ENCODE measurements at places on chromosomes 5 and 9. TPM values are rescaled to one million over a fixed set of nuclear protein-coding genes. Genes with fewer than 3 reads are reported as not detected.
A peak's percentile ranks its signal among the peaks of the same experiment; 100 is the strongest.

DNA sequence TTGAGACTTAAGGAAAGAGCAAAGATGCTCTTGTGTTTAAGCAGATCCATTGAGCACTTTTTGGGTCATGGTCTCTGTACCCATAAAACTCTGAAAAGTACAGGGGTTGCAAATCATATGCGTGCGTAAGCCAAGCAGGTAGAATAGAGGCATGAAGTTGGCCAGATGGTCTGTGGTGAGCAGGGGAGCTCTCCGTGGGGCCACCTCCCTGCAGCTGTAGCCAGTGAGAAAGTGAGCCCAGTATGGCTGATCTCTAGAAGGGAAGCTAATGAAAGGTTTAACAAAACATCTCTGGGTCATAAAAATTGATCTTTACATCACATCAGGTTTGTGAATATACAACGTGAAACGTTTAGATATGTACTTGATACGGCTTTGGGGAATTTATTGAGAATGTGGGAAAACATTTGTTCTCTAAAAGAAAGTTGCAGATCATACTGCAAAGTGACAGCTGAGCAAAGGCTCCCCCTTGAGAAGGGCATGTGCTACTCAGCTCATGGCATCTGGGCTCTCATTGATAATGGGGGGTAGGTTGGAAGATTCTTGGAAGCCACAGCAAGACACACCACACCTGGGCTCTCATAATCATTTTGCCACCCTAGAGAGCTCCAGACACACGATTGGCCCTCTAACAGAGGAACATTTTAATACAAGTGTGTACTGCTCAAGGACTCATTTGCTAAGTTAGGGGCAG lies 30.6 kb downstream of the SH3GL2 start:
- H3K27ac ChIP-seq = no peak overlapping the region
- H3K36me3 ChIP-seq = no peaks in the 10 kb centered on the region
- H3K4me3 ChIP-seq = no peak overlapping the region
- DNase-seq = no peak
- no peaks in the 10 kb centered on the region for H3K4me1 ChIP-seq

Gene DBH
- total RNA-seq = not detected

Gene AHRR
- 10.7 TPM for total RNA-seq

DNA sequence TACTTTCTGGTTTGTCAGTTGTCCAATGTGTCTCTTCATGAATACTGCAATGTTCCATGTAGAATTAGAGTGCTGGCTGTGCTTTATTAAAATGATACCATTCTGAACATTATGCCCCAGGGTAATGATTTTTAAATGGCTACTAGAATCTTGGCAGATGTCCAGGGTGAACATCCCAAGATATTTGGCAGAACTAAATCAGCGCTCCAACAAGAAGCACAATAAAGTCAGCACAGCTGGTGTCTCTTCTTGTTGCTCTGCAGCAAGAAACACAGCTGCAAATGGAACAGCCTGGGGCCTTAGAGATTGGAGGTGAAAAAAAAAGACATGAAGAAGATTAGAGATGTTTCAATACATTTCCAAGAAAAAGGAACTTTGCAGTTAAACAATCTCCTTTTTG lies 248.3 kb downstream of the CDH18 start:
- no peak overlapping the region for H3K27ac ChIP-seq
- no peak overlapping the region for H3K4me3 ChIP-seq
- peaks cover 11% of the 10 kb centered on the region for H3K4me1 ChIP-seq
- no peaks in the 10 kb centered on the region for H3K27me3 ChIP-seq
- no peaks in the 10 kb centered on the region for H3K36me3 ChIP-seq

DNA sequence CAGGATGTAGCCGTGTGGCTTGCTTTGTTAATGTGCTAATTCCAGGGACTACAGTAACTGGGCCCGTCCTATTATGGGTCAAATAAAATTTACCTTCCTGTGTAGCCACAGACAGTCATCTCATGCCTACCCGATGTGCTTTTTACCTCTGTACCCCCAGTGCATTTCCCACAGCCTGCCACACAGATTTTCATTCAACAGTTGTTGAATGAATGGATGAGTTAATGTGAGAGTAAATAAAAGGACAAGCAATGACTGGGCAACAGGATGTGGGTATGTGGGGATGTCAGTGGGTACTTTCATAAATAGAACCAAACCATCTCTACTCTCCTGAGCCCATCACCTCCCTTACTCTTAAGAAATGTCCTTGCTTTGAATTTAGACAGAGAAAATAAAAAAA lies 441.2 kb upstream of the ZNF462 start:
- peak overlapping the region; percentile 17 for H3K27ac ChIP-seq
- no peak overlapping the region for H3K4me3 ChIP-seq
- H3K36me3 ChIP-seq = no peaks in the 10 kb centered on the region
- DNase-seq = no peak
- no peaks in the 10 kb centered on the region for H3K27me3 ChIP-seq

- H3K36me3 ChIP-seq = peaks cover 8% of the 10 kb centered on the region
- H3K27ac ChIP-seq = peak overlapping the region; percentile 97
- peaks cover 59% of the 10 kb centered on the region for H3K4me1 ChIP-seq
- H3K4me3 ChIP-seq = peak overlapping the region; percentile 43
- DNase-seq = no peak
These were observed 66.4 kb downstream of the COL5A1 start for GRCh38 chr9:134707731-134708671.

Gene SLC1A3
- total RNA-seq = 55.0 TPM

DNA sequence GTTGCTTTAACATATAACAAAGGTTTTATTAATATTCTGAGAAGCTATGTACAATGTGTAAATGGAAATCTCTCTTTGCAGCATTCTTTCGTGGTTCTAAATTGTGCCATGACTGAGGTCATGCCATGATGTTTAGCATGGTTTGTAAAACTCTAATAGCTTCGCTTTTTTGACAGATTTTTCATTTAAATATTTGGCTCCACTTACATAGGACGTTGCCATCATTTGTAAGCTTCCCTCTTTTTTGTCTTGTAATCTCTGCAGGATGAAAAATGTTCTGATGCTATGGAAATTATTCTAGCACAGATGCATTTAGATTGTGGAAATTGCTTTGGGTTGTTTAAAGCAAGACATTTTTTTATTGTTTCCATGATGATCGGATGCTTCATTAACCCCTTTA lies 1054.8 kb downstream of the MAT2B start:
- no peaks in the 10 kb centered on the region for H3K27me3 ChIP-seq
- DNase-seq = no peak
- H3K36me3 ChIP-seq = peaks cover 5% of the 10 kb centered on the region
- no peak overlapping the region for H3K4me3 ChIP-seq
- H3K4me1 ChIP-seq = peaks cover 33% of the 10 kb centered on the region

Gene PCDHB12
- 6.1 TPM for total RNA-seq

Gene IFNA16
- total RNA-seq = not detected

DNA sequence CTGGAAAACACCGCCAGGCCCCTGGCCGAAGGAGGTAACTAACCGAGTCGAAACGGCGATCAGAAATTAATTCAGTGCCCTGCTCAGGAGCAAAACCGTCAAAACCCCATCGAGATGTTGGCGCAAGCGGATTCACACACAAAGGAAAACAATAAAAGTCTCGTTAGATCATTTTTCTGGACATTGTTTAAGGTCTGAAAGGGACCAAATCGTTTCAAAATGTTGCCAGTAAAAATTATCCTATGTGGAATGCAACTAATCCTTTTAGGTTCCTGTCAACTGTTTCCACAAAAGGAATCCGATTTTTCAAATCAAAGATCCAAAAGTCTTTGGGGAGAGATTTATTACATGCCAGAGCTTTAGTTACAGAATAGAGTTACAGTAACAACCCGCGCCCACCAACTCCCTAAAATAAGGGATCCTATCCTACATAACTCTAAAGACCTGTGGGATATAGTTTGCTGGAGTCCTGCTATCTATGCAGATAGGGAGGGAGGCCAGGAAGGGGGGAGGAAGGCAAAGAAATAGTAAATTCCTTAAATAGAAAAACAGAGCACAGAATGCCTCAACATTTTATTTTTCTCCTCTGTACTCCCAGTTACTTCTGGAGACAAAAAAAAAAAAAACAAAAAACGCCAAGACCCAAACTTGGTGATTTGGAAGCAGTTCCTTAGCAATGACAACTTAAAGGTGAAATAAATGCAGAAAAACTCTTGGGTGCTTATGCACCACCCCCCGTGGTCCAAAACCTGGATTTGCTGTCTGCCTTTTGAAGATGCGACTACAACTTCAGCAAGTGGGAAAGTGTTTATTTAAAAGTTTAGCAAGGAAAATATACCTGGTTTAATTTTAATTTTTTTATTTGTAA lies 10.6 kb downstream of the FOXD1 start:
- H3K36me3 ChIP-seq = no peaks in the 10 kb centered on the region
- peak overlapping the region; percentile 31 for H3K4me3 ChIP-seq
- peaks cover 95% of the 10 kb centered on the region for H3K27me3 ChIP-seq

GRCh38 chr9:112921549-112921948 lies 30.9 kb upstream of the SLC46A2 start:
- H3K27me3 ChIP-seq = peaks cover 82% of the 10 kb centered on the region
- no peak for DNase-seq
- H3K36me3 ChIP-seq = no peaks in the 10 kb centered on the region
- H3K4me1 ChIP-seq = no peaks in the 10 kb centered on the region
- no peak overlapping the region for H3K4me3 ChIP-seq

DNA sequence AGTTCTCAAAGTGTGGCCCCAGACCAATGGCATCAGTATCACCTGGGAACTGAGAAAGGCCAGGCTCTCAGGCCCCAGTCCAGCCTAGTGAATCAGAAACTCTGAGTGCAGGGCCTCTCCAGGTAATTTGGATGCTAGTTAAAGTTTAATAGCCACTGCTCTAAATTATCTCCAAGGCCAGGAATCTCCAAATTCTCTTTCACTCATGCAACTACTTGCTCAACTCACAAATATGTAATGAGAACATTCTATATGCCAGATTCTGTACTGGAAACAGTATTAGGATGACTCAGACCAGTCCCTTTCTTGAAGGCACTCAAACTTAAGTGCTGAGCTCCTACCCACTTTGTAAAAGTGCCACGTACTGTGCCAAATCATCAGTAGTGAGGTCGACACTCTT lies 84.6 kb downstream of the PAPPA start:
- H3K4me3 ChIP-seq = no peak overlapping the region
- DNase-seq = no peak
- no peaks in the 10 kb centered on the region for H3K36me3 ChIP-seq
- no peak overlapping the region for H3K27ac ChIP-seq
- peaks cover 15% of the 10 kb centered on the region for H3K4me1 ChIP-seq
- H3K27me3 ChIP-seq = peaks cover 2% of the 10 kb centered on the region

- no peaks in the 10 kb centered on the region for H3K27me3 ChIP-seq
- H3K36me3 ChIP-seq = peaks cover 3% of the 10 kb centered on the region
- no peak for DNase-seq
- H3K4me3 ChIP-seq = no peak overlapping the region
- peak overlapping the region; percentile 15 for H3K27ac ChIP-seq
These were observed 234.4 kb upstream of the GRAMD2B start for GRCh38 chr5:126188804-126189203.

- H3K4me1 ChIP-seq = peaks cover 25% of the 10 kb centered on the region
- H3K4me3 ChIP-seq = no peak overlapping the region
- H3K27me3 ChIP-seq = peaks cover 10% of the 10 kb centered on the region
- H3K36me3 ChIP-seq = no peaks in the 10 kb centered on the region
- H3K27ac ChIP-seq = no peak overlapping the region
- DNase-seq = no peak
These were observed 38.3 kb upstream of the SMAD5 start for GRCh38 chr5:136094189-136094912.

- no peak overlapping the region for H3K4me3 ChIP-seq
- no peak overlapping the region for H3K27ac ChIP-seq
- H3K36me3 ChIP-seq = no peaks in the 10 kb centered on the region
- DNase-seq = no peak
- no peaks in the 10 kb centered on the region for H3K27me3 ChIP-seq
These were observed 114.8 kb upstream of the DAPK1 start for GRCh38 chr9:87382900-87383299.

Gene PCAT7
- 18.5 TPM for total RNA-seq

DNA sequence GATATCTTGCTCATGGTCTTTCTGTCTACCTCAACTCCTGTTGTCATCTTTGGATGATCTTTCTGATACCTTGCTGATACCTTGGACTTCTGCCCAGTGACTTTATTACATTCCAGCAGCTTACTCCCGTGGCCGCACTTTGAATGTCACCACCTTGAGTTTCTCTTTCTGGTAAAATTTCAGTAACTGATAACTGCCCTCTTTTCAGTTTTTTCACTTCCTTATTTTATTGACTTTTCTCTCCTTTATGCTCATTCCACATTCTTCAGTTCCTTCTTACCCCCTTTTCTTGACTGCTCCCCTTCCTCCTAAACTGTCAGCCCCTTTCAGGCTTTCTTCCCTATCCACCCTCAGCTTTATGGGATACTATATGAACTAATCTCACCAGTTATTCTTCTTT lies 7.0 kb upstream of the FBXO4 start:
- no peak for DNase-seq
- no peak overlapping the region for H3K27ac ChIP-seq
- H3K4me3 ChIP-seq = no peak overlapping the region

- DNase-seq = no peak
- no peak overlapping the region for H3K4me3 ChIP-seq
- H3K36me3 ChIP-seq = peaks cover 2% of the 10 kb centered on the region
- no peaks in the 10 kb centered on the region for H3K27me3 ChIP-seq
These were observed 212.9 kb downstream of the MARCHF11 start for GRCh38 chr5:15966651-15967050.

DNA sequence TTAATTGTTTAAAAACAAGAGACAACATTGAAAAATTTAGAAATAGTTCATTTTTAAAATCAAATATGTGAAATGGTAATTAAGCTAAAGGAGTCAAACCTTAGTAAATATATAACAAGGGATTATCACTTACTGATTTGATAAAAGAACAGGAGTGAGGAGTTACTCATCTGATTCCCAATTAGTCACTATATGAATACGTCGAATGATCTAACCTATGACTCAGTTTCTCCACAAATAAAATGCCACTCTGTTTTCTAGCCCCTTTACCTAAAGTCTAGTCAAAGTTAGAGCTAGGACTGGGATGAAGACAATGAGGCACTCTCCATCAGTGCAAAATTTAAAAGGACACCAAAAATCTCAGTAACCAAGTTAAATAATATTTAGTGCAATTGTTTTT lies 70.4 kb upstream of the RASEF start:
- no peaks in the 10 kb centered on the region for H3K4me1 ChIP-seq
- H3K36me3 ChIP-seq = peaks cover 2% of the 10 kb centered on the region
- H3K4me3 ChIP-seq = no peak overlapping the region

GRCh38 chr5:118789366-118789765 lies 199.0 kb downstream of the DTWD2 start:
- H3K4me3 ChIP-seq = no peak overlapping the region
- H3K27ac ChIP-seq = no peak overlapping the region
- no peaks in the 10 kb centered on the region for H3K27me3 ChIP-seq
- no peaks in the 10 kb centered on the region for H3K36me3 ChIP-seq
- DNase-seq = no peak
- peaks cover 41% of the 10 kb centered on the region for H3K4me1 ChIP-seq
